ENCODE measurements at places on chromosomes 5 and 9. TPM values are rescaled to one million over a fixed set of nuclear protein-coding genes. Genes with fewer than 3 reads are reported as not detected.

DNA sequence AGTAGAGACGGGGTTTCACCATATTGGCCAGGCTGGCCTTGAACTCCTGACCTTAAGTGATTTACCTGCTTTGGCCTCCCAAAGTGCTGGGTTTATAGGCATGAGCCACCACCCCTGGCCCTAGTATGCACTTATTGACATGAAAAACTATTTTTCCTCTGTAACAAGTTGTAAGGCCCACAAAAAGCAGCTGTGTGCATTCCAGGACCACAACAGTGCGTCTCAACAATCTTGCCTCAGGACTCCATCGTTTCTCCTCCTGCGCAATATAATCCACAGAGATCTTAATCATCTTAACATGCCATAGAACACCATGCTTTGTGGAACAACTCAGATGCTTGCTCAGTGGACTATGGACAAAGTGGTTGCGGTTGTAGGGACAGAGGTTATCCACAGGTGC, 10.2 kb downstream of the OR2V1 start:
- no peak for DNase-seq

The ZFP2 gene
- 0.43 TPM for polyA plus RNA-seq

DNA sequence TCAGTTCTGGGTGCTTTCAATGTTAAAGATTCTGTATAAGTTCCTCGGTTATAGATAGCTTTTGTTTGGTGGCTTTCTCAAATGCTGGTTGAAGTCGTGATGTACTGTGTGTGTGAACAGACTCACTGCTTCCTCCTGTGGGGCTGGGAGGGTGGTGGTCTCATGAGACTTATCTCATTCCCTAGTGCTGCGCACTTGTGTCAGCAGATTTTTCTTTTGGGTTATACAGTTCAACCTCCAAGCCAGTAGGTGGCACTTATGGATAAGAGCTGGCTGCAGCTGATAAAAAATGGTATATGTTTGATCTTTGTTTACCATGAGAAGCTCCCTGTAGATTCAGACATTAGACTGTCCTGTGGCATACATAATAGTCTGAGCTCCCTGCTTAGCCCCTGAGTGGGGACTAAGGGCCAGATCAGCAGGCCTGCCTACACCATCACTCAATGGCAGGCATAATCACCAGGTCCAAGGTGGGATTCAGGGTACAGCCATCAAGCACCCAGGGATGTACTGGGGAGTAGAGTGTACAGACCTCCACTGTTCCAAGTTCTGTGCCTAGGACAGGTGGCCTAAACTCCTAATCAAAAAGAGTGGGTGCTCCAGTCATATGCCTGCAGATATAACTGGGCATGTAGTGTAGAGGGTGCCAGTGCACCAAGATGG, 174.2 kb downstream of the OXCT1 start:
- DNase-seq: no peak

GRCh38 chr9:132543960-132544359, 38.4 kb upstream of the BARHL1 start:
- DNase-seq: no peak
